Stimulated activated CD4-positive, alpha-beta T cell treated with anti-CD3 and anti-CD28 coated beads, Interleukin-4, amount 100 ng/mL, for 24 hours (primary cell): ENCODE measurements at places on chromosomes 7 and 10.

DNA sequence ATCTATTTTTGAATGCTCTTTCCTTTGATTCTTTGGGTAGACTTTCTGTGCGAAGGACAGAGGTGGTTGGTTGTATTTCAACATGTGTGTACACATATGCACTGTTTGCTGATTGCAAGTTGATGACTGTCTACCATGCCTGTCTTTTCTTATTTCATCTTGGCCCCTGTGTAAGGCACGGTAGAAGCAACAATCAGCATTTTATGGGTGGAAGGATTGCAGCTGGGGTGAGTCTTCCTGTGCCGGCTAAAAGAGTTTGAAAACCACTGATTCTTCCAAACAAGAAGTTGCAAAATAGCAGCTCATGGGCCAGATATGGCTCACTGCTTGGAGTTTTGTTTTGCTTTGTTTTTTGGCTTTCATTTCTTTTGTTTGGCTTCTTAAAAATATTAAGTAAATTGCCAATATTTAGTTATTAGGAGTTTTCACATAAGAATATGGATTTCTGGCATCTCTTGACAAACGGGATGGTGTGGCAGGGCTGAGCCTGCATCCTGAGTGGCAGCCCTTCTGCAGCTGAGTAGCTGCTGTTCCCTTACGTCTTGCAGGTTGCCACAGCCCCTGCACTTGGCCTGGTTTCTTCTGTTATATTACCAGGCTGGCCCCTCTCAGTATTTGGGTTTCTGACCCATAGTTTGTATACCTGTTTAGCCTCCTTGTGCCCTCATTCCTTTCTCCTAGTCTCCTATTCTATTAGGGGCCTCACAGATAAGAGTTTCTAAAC, 7.2 kb downstream of the ZNF862 start:
- DNase-seq, result no peak

GRCh38 chr10:17716161-17716560, 35.8 kb upstream of the TMEM236 start:
- DNase-seq, result no peak

DNA sequence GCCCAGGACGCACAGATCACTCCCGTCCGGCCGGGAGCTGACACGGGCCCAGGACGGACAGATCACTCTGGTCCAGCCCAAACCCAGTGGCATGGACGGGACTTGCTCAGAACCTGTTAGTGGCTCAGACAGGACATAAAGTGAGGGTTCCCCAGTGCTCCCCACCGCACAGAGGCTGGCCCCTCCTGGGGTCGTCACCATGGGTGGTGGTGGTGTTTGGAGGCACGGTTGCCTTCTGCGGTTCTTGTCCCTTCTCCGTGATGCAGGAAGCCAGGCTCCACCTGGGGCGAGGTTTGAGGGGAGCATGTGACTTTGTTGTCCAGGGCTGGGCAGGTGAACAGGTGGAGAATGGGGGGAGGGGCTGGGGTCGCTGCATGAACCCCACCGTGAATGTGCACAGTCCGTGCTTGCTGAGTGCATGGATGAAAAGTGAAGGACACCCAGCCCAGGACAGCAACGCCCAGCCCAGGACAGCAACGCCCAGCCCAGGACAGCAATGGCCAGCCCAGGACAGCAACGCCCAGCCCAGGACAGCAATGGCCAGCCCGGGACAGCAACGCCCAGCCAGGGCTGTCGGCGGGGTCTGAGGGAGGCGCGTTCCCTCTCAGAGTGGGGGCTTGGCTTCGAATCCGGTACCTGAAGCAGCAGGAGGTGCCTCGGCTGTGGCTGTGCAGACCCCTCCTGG, 26.7 kb downstream of the FAM20C start:
- no peak for DNase-seq

- DNase-seq, result no peak
Measured at GRCh38 chr10:68812420-68812819, 14.9 kb upstream of the STOX1 start.

GRCh38 chr10:77240041-77240652, 397.5 kb downstream of the KCNMA1 start:
- DNase-seq, result no peak

GRCh38 chr7:82091126-82091684, 321.4 kb upstream of the HGF start:
- no peak for DNase-seq

- no peak for DNase-seq
Measured at GRCh38 chr7:73901823-73902597, 41.1 kb downstream of the TMEM270 start.

DNA sequence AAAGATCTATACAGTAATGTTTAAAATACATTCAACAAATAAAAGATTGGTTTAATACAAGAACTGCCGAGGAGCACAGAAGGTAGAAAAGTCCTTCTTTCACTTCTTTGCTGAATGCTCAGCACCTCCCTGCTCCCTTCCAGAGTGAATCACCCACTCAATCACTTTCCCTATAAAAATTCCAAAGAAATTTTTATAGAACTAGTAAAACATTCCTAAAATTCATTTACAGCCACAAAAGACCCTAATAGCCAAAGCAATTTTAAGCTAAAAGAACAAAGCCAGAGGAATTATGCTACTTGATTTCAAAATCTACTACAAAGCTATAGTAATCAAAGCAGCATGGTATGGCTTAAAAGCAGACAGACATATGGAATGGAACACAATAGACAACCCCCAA, 320.9 kb downstream of the PCLO start:
- DNase-seq, result no peak

DNA sequence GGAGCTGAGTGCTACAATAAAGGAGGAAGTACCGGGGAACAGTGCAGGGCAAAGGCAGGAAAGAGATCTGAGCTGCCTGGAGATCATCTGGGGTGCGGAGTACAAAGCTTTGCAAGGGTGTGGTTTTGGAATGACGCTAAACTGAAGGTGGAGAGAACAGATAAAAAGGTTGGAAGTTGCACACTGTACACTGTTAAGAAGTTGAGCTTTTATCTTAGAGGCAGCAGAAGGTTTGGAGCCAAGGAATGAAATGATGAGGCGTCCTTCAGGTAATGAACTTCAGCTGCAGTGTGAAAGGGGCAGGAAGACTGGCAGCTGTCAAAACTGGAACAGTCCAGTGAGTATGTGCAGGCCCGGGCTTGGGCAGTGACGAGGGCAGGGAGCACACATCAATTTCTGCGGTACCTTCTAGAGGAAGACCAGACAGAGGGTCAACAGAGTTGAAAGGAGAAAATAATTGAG, 7.2 kb upstream of the ANKRD61 start:
- no peak for DNase-seq

DNA sequence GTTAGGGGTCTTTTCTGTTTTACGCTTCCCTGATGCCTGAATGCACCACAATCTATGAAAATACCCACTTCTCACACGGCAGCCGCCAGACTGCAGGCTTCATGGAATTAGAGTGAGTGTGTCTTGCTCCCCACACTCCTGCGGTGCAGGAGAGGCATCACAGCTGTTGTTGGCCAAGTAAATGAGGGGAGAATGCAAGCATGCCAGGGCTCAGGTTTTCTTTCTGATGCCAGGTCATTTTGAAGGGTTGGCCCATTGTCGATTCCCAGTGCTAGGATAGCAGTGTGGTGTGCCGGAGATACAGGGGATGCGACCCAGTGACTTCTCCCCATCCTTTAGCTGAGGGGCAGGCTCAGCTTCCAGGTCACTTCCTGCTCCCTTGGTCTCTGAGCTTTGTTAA, 16.3 kb downstream of the CXCL12 start:
- no peak for DNase-seq
